ENCODE measurements at places on chromosomes 7 and 10.

DNA sequence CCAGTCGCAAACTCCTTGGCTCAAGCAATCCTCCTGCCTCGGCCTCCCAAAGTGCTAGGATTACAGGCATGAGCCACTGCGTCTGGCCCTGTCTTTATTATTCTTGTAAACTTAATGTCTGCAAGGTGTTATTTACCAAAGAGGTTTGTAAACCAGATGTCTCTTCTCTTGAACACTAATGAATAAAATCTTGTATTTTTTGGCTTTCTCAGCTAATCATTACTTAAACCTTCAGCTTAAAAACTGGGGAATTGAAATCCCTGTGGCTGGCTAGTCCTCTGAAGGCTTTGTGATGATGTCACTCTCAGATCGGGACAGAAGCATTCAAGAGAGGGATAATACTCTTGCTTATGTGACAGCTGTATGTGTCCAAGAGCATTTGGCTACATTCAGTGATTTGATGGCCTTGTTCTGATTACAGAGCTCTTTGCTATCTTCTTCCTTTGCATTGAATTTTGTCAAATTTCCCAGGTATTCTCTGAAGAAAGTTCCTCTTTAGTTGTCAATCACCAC, 130.3 kb downstream of the BICC1 start:
- no peak for DNase-seq

DNA sequence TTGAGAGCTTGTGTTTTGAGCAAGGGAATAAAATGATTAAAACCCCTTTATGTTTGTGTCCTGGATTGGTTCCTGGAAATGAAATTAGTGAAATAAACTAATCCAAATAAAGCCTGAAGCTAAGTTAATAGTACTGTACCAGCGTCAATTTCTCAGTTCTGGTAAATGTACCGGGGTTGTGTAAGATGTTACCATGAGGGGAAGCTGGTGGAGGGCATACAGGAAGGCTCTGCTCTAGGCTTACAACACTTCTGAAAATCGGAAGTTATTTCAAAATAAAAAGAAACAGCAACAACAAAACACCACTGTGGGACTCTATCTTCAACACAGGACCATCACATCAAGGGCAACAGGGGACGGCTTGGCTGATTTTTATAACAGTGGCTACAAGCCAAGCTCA, 257.0 kb downstream of the CREB5 start:
- DNase-seq = no peak

GRCh38 chr7:43480581-43480980, 102.3 kb upstream of the STK17A start:
- DNase-seq = no peak

GRCh38 chr10:21604651-21605050, 70.6 kb downstream of the MLLT10 start:
- no peak for DNase-seq

DNA sequence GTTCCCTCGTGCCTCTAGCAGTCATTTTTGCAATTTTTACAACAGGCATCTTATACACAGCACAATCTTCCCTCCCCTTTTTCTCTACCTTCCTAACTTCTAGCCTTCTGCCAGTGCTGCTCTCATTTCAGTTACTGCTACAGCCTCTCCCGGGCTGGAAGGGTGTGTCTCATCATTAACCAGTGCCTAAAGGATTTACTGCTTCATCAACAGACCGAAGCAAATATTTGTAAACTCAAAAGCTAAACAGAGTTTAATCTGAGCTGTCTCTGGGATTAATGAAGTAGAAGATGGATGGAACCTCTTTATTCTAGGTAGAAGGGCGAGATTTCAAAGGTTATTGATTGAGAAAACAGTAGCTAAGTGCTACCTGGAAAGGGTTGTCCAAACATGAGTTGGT, 94.3 kb downstream of the PRPF18 start:
- no peak for DNase-seq

- no peak for DNase-seq
These were observed 112.3 kb upstream of the PHYHIPL start for GRCh38 chr10:59064080-59064692.

GRCh38 chr10:86678999-86679792, 10.9 kb downstream of the LDB3 start:
- no peak for DNase-seq

DNA sequence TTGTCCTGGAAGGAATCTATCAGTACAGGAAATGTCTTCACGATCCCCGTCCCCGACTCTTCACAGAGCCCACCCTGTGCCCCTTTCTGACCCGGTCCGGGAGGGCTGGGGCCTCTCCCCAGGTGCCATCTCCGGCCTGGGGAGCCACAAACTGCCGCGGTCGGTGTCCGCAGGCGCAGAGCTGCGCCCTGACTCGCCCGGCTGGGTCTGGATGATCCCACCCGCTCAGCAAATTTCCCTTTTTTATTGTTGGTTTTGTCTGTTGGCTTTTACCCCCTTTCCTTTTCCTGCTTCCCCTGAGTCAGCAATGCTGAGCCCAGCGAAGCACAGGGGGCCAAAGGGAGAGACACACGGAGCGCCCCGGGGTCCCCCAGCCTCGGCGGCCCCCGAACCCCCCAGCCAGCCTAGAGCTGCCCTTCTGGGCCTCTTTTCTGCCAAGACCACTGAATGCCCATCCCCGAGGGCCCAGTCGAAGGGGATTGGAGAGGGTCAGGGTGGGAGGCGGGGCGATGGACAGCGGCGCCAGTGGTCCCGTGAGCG, 30.9 kb downstream of the LEP start:
- no peak for DNase-seq

GRCh38 chr7:23915236-23915635, 205.2 kb downstream of the STK31 start:
- no peak for DNase-seq

DNA sequence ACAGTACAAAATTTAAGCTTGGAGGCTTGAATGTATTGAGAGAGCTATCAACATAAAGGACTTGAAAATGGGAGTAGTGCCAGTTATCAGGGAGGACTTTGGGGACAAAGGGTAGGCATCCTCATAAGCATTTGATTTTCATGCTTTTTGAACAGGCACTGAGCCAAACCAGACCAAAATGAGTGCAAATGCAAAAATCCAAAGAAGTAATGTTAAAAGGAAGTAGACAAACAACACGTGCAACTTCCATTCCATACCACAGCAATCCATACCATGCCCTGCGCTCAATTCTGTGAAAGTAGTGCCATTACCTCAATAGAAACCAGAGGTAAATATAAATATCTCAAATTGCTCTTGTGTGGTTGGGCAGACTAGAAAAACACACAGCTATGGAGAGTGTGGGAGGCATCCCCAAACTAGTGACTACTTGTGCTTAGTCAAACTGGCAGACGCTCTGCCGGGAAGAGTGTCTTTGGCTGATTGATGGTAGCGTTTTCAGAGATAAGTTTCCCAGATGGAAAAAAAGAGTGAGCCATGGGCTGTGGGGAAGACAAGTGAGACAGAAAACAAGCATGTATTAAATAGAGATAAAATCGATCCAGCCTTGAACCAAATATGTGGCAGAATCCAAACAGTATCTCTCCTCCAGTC, 161.5 kb downstream of the CREB5 start:
- DNase-seq = no peak

DNA sequence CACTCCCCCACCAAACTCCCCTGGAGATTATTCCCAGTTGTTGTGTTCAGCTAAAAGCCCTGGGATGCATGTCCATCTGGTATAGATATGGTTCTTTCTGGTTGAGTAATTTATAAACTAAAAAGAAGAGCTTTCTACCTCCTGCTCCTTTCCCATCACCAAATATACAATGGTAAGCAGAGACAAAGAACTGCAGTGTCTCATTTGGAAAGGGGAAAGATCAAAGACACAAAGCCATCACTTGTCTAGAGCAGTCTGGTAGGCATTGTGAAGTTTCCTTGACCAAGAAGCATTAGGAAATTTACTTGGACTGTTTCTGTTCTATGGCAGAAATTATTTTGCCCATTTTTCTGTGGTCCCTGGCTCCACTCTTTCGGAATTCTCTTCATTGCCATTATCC, 24.9 kb upstream of the PANK1 start:
- no peak for DNase-seq
